Ascending aorta (tissue), 2 donors: ENCODE measurements at places on chromosomes 4 and X.

DNA sequence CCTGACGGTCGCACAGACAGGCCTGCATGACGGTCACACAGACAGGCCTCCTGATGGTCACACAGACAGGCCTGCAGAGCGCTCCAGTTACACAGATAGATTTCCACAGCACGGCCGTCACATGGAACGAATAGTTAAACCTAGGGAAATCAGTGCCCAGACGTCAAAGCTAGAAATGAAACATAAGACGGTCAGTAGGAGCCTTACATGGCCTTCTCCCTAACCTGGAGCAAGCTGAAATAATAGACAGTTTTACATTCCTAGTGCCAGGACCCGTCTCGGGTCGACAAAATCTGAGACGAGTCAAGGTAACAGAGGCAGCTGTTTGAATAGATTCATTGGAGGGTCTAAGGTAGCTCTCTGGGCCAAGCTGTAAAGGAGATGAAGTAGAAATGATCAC is 126.9 kb downstream of the MTNR1A start:
- DNase-seq = no peak

DNA sequence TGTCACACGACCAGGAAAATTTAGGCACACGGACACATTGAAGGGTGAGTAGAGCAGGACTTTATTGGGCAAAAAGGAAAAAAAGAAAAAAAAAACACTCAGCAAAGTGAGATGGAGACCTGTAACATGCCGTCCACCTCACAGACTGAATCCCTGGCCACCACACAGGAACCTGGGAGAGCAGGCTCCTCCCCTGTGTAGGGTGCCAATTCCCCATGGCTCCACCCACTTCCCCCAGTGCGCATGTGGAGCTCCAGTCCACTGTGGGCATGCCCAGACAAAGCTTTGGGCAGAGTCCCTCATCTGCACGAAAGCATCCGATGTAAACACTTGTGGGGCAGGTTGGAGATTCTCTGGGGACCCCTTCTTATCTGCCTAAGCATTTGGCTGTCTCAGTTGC is 23.6 kb upstream of the CBR4 start:
- no peak for DNase-seq

DNA sequence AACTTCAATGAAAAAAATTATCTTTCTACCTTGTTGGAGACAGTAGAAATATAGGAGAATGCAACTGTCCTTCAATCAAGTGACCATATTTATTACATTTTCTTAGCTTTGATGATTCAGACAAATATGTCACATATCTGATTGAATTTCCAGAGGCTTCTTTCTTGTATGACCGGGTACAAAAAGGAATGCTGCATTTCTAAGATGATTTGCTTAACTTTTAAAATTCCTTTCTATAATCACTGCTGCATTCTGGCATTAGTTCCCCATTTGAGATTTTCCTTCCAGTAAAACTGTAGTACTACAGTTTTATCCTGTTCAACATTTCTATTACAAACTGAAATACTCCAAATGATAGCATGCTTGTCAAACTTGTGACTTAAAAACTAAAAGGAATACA is 5.2 kb downstream of the MFSD8 start:
- no peak for DNase-seq

- DNase-seq = peak; percentile 18
Observed at GRCh38 chr4:56871371-56871866, 36.3 kb upstream of the REST start.

- DNase-seq = no peak
Observed at GRCh38 chrX:22664826-22665225, 334.9 kb upstream of the DDX53 start.

- DNase-seq = no peak
Observed at GRCh38 chrX:21973321-21974010, 33.0 kb downstream of the SMS start.

DNA sequence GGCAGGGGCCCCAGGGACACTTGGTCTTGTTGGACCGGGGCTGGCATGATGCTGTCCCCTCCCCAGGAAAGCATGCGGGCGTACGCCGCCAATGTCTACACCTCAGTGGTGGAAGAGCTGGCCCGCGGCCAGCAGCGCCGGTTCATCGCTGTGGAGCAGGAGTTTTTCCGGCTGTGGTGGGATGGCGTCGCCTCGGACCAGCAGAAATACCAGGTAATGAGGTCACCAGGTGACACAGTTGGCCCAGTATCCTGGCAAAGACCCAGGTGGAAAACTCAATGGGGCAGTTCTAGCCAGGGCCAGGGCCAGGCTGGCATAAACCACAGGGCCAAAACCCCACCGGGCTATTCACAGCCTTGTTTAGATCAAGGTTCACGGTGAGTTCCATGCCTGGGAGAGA is 1.5 kb downstream of the MAN2B2 start:
- DNase-seq = no peak

- no peak for DNase-seq
Observed at GRCh38 chr4:35942092-35942491, 302.2 kb downstream of the ARAP2 start.

DNA sequence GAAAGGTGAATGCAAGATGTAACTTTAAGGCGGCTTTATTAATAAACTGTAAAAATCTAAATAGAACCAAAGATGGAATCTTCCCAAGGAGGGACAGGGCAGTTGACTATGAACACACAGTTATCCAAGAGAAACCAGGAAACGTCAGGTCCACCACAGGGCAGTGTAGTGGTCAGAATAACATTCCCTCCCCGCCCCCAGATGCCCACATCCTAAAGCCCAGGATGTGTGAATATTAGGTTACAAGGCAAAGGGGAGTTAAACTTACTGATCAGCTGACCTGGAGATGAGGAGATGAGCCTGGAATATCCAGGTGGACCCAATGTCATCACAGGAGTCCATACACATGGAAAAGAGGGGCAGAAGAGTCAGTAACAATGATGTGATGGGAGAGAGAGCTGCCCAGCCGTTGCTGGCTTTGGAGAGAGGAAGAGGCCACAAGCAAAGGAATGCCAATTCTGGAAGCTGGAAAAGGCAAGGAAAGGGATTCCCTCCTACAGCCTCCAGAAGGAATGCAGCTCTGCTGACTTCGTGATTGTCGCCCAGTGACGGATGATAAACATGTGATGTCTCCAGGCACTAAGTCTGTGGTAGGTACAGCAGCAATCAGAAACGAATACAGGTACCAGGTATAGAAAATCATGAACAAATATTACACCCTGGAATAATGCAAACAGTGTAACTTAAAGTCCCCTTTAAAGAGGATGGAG is 5.2 kb downstream of the SH3KBP1 start:
- no peak for DNase-seq

- DNase-seq = no peak
Observed at GRCh38 chr4:71006203-71006907, 12.9 kb downstream of the DCK start.

GRCh38 chrX:100090931-100091330 is 319.1 kb downstream of the PCDH19 start:
- no peak for DNase-seq

GRCh38 chr4:153260553-153261300 is 56.5 kb downstream of the TRIM2 start:
- DNase-seq = no peak

- no peak for DNase-seq
Observed at GRCh38 chr4:8132947-8133705, 25.5 kb downstream of the ABLIM2 start.

- DNase-seq = no peak
Observed at GRCh38 chr4:14752341-14753046, 249.8 kb upstream of the CPEB2 start.

DNA sequence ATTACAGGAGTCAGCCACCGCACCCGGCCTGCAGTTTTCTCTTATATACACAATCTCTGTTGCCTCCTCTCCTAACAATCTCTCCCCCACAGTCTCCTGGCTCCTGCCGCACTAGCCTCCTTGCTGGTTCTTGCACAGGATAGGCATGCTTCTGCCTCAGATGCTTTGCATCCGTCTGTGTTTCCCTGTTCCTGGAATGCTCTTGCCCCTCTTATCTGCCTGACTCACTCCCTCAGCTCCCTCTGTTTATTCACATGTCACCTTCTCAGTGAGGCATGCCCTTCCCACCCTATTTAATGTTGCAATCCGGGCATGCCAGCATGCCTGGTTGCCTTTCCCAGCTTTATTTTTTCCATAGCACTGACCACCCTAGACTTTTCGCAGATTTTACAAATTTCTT is 161.9 kb downstream of the PHF8 start:
- no peak for DNase-seq

GRCh38 chr4:94329933-94330332 is 12.7 kb downstream of the HPGDS start:
- DNase-seq = no peak

DNA sequence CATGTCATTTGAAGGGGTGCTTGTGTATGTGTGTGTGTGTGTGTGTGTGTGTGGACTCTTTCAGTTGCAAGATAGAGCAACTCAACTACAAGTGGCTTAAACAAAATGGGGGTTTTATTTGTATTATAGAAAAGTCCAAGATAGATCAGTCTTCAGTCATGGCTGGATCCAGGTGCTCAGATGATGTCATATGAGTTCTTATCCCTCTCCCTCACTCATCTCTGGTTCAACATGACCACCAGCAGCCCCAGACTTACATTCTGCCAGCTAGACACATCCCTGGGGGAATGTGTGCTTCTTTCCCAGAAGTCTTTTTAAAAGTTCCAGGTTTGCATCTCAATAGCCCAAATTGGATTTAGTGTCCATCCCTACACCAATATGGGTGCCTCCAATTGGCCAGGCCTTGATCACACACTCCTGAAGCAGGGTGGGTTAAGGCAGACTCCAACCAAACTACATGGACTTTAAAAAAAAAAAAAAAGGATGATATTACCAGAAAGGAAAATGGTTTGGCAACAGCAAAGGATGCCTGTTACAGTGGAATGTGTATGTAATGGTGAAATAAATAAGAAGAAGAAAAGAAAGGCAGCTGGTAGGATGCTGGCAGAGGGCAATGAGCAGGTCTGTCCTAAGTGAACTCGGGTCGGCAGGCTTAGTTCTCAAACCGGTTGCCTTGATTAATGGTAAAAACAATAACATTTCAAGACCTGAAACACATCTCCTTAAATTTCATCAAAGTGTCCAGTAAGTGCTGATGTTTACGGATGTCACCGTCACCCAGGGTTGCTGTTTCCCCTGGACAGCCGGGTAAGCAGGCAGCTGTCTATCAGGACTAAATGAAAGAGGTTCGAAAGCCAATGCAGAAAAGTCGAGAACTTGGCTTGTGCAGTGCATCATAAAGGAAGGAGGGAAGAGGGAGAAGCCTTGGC is 107.7 kb downstream of the SMIM20 start:
- no peak for DNase-seq

- peak; percentile 9 for DNase-seq
Observed at GRCh38 chr4:109729718-109730618, at the start of gene PLA2G12A. PLA2G12A (minus strand) TSS chr4:109730070; CDS start chr4:109729809, 261 bp downstream.

GRCh38 chr4:150039274-150040127 is 38.7 kb upstream of the DCLK2 start:
- no peak for DNase-seq

GRCh38 chrX:101659601-101660063 is at the start of gene ARMCX2:
ARMCX2 (minus strand) TSS chrX:101659850; CDS start chrX:101657588, 2,262 bp downstream.
- DNase-seq = no peak

GRCh38 chr4:180557348-180557747 is 1685.9 kb upstream of the TENM3 start:
- no peak for DNase-seq

DNA sequence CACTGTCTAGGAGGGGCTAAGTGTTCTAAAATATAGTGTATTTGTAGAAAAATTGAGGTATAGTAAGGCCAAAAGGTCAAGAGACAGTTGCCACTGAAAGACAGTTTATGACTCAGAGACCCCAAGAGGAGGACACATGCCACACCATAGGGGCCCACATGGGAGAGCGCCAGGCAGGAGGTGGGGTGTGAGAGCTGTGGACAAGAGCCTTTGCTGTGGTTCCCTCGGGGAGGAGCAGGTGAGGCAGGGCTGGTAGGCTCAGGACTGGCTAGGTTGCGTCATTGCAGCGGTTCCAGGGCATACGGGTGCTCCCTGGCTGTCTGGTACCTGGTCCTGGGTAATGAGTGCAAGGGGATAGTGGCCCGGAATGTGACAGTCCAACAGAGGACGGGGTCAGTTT is 37.6 kb downstream of the CCNQ start:
- DNase-seq = no peak

GRCh38 chr4:128861856-128862518 is 52.5 kb downstream of the JADE1 start:
- no peak for DNase-seq

DNA sequence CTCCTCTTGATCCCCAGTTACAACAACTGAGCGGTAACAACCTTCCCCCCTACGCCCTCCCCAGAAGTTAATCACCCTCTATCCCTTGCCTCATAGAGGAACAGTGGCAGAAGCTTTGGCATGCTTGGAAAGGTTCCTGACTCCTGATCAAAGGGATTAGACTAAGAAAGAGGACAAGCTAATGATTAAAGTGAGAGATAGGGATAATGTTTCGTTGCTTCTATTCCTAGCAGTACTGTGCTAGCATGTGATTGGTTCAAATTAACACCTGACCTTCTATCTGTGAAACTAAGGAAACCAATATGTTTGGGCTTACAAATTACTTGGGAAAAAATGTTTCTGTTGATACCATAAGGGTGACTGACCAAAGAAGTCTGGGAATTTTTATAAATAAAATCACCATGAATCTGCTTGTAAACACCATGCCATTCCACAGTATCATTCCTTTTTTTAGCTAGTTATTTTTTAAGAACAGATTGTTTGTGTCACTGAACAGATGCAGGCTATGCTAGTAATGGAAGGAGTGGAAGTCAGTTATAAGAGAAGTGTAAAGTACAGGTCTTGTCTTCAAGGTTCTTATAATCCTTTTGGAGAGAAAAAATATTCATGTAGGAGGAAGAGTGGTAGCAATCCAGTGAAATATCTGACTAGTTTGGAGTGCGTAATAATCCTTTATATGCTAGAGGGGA is 11.3 kb upstream of the ATP1B4 start:
- DNase-seq = no peak

DNA sequence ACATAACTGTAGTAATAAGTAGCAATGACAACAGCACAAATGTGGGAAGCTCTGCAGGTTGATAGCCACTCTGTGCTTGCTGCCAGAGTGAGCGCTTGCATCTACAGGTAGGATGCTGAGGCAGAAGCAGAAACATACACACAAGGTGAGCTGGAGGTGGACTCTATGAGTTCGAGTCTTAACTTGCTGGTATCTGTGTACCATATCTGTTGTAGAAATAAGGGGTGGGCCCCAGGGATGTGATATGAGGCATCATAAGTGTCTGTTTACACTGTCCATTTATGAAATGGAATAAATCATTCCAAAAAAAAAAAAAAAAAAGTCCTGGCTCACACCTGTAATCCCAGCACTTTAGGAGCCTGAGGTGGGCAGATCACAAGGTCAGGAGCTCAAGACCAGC is 32.8 kb upstream of the EIF4E start:
- DNase-seq = no peak

GRCh38 chr4:10283761-10284160 is 167.2 kb upstream of the WDR1 start:
- no peak for DNase-seq

DNA sequence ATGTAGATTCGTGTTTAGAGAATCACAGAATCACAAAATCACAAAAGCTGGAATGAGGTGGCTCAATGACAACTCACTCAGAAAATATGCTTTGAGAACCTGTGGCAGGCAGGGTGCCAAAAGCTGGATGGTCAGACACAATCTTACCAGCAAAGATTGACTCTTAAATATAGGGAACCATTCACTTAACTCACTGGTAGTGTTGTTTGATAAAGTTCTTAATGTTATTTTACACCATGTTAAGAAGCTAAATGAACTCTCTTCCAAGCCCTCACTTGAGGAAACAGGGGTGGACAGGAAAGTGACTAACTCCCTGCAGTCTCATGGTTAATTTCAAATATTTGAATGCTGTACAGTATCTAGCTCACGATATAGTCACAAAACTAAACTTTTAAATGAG is 5.7 kb upstream of the SCOC start:
- DNase-seq = no peak
